ELR (cell line): ENCODE measurements at places on chromosomes 7 and 10.

GRCh38 chr10:4283846-4284610 is 499.0 kb upstream of the KLF6 start:
- DNase-seq: no peak

DNA sequence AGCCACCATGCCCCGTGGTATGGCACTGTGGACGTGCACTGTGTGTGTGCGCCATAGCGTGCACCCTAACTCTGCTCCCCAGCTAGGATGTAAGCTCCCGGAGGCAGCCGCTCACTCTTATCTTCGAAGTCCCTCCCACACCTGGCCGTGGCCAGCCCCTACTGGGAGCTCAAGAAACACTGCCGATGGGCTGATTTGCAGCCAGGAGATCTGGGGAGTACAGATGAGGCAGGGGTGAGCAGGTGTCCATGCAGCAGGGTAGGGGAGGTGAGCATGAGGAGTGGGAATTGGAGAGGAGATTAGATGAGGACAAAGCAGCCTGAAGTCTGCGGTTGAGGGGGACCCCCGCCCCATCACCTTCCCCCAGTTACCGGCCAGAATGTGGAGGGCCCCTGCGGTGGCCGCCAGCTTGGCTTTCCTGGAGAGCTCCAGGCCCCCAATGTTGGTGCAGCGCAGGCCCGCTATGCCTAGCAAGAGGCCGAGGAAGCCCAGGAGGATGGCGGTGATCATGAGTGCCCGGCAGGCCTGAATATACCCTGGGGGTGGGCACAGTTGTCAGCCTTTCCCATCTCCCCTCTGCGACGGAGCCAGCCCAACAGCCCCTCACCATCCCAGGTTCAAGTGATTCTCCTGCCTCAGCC is 3.6 kb downstream of the CLDN15 start:
- no peak for DNase-seq

DNA sequence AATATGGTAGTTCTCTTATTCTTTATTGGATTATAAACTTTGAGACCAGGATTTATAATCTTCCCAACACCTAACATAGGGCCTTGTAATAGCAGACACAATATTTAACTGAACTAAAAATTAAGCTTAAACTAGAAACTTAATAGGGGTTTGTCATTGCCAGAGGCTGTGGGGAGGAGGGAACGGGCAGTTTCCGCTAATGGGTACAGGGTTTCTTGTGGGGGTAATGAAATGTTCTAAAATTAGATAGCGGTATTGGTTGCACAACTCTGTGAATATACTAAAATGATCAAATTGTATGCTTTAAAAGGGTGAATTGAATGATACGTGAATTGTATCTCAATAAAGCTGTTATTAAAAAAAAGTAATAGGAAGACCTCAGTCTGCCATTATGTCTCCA is 45.4 kb downstream of the NT5C2 start:
- DNase-seq: no peak

DNA sequence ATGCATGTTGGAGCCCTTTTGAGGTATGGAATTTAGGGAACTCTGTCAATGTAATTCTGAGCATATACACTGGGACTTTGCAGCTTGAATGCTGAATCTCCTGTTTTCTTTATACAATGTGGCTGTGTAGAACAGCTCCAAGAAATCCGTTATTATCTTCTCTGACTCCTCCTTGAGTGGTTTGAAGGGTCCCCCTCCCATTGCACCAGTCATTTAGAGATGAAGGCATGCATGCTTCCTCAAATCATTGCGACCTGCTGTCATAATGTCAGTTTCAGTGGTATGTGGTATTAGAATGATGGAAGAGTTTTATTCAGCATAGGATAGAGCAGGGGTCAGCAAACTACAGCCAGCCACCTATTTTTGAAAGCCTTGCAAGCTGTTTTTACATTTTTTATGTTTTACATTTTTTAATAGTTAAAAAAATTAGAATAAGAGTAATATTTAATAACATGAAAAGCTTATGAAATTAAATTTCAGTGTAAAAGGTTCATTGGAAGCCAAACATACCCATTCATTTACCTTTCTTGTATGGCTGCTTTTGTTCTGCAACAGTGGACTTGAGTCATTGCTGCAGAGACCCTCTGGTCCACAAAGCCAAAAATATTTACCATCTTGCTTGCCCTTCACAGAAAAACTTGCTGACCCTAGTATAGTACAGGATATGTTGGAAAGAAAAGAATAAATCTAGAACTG is 8.1 kb downstream of the STK17A start:
- DNase-seq: no peak

DNA sequence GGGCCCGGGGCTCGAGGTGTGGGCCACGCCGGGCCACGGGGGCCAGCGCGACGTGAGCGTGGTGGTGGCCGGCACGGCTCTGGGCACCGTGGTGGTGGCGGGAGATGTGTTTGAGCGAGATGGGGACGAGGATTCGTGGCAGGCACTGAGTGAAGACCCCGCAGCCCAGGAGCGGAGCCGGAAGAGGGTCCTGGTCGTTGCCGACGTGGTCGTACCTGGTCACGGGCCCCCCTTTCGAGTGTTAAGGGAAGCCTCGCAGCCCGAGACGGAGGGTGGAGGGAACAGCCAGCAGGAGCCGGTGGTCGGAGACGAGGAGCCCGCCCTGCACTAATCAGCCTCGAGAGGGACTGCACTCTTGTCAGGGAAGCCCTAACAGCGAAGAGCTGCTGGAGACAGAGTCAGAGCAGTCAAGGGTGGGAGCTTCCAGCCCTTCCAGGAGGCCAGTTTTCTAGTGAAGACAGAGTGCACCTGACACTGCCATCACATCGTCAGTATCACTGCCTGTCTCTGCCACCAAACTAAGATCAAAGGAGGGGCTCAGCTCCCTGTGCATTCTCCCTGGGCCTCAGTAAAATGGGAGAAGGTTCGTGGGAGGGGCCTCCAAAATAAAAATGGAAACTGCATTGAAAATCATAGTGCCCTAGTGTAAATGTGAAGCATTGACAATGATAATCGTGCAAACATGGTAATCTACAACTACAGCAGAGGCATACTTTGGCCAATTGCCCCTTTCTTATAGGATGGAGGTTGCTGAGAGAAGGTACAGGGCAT is 1.3 kb downstream of the MBLAC1 start:
- DNase-seq: peak; percentile 45

DNA sequence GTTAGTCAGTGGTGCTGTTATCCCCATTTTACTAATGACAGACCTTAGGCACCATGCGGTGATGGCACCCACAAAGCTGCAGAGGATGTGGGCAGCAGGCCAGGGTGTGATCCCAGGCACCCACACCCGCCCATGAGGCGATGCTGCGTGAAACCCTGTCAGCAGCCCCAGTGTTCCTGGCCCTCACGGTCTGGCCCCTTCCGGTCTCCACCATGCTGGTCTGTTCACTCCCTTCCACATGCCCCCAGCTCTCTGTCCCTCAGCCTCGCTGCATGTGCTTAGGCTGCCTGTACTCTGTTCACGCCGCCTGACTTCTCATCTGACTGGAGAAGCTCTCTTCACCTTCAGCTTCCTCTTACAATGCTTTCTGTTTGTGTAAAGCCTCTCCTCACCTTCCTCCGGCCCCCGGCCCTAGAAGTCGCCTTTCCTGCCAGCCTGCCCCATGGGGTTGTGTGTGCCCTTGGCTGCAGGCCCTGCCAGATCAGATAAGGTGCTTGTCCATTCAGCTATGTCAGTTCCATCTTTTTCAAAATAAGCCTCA is 17.6 kb upstream of the ORAI2 start:
- DNase-seq: no peak

DNA sequence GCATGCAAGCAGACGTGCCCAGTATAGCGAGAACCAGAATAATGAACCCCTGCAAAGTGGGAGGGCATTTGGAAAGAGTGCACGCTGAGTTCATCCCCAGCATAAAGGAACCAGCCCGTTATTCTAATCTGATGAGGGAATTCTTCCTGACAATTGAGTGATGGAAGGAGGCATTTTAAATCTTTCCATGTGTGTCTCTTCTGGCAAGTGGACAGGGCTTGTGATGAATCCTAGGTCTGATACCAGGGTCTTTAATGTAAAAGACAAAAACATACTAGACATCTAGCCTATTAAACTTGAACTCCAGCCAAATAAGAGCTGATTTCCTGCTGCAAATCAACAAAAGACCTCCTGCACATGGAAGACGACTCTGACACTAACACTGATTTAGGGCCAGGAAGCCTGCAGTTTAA is 301.2 kb downstream of the DPP6 start:
- no peak for DNase-seq

DNA sequence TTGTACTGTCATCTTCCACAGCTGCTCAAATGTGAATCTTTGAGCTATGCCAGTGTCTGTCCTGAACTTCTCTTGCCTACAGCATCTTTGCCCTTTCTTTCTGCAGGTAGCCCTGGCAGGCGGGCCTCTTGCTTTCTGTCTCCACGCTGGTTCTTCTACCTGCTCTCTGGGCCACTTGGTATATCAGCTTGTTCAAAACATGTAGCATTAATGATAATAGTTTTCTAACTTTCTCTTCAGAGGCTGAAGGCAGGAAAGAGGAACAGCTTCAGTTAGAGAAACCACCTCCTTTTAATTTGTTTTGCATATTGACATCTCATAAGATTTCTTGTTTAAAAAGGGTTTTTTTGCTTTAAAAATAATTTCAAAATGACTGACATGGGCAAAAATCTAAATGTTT is 923 bp upstream of the FGL2 start:
- no peak for DNase-seq

DNA sequence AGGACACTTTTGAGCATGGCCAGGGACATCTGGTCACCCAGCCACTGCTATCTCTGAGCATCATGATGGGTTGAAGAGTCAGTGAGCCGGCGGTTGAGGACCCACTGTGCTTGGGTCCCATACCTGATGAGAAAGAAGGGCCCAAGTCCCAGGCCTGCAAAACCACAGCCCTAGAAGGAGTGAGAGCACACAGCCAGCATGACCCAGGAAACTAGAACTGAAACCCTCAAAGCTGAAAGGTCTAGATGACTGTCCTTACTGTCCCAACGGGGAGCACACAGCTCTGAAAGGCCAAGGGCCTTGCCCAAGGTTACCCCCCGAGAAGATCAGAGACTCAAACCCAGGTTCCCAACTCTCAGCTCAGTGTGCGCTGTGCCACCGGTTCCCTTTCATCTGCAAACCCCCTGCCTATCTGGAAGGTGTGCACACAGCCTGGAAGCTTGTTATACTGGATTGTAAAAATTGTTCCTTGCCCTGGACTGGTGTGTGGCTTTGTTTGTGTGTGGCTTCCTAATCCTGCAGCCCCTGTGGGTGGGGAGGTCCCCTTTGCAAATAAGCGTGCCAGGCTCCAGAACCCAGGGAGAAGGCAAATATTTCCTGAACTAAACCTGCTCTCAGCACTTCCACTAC is 22.6 kb upstream of the PSAP start:
- DNase-seq: no peak

GRCh38 chr10:23203369-23204325 is 11.5 kb downstream of the PTF1A start:
- no peak for DNase-seq

- no peak for DNase-seq
Observed at GRCh38 chr7:2566890-2567678, 8.3 kb downstream of the IQCE start.

DNA sequence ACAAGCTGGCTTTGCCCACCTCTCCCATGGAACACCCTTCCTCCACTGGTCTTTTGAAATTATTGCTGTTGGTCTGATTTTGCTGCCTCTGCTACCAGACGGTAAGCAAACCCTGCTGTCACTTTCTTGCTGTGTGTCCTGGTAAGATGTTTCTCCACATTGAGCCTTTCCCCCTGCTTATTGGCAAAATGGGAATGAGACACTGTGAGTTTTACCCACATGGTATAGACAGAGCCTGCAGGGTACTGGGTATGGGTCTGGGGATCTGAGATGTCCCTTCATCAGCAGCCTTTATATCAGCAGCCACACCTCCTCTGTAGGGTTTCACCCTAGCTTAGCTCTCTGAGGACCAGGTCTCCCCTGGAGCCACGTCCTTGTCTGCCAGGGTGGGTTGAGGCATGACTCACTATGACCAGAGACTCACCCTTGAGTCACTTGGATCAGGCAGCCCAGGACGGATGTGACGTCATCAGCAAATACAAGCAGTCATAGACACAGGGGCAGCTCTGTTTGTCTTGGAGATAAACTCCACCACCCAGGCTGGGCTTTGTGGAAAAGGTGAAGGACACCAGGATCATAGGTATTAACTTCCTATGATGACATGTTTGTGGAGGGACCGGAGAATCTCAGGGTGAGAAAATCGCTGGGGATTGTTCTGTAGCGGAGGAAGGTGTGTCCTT is 17.9 kb upstream of the BAIAP2L1 start:
- DNase-seq: peak; percentile 98

- no peak for DNase-seq
Observed at GRCh38 chr10:51124852-51125251, 50.6 kb downstream of the PRKG1 start.

DNA sequence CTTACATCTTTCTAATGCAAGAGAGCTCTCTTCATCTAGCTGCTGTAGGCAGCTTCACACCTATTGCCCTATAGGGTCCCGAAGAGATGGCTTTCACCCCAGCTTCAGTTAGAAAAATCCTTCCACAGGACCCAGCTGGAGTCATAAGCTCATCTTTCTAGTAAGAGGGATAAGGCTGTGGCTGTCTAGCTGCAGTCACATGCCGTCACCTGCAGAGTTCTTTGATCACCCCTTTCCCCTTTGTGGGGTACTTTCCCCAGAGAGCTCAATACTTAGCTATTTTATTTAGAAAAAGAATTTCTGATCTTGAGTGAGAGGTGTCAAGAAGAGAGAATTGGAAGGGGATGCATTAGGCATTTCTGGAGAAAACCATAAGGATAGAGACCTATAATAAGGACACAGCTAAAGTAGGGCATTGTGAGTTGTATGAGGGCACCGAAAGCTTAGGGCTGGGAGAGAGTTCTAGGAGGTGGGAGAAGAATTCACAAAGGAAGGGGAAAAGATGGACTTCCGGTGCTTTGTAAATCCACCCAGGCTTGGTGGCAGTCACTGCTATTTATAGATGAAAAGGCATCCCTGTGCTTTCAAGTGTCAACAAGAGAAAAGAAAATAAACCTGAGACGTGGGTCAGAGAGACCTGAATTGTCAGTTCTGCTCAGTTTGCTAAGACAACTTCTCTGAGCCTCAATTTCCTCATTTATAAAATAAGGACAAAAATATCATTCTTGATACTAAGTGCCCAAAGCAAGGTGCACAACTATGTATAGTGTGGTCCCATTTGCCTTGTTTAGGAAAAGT is 11.1 kb upstream of the ST8SIA6 start:
- no peak for DNase-seq

GRCh38 chr10:96470116-96470743 is 43.5 kb downstream of the TLL2 start:
- peak; percentile 48 for DNase-seq

GRCh38 chr10:131750973-131751826 is 149.6 kb upstream of the PPP2R2D start:
- DNase-seq: no peak

- DNase-seq: no peak
Observed at GRCh38 chr10:8283986-8284385, 229.5 kb downstream of the GATA3 start.

GRCh38 chr7:38284553-38284952 is 11.1 kb upstream of the TARP start:
- no peak for DNase-seq

DNA sequence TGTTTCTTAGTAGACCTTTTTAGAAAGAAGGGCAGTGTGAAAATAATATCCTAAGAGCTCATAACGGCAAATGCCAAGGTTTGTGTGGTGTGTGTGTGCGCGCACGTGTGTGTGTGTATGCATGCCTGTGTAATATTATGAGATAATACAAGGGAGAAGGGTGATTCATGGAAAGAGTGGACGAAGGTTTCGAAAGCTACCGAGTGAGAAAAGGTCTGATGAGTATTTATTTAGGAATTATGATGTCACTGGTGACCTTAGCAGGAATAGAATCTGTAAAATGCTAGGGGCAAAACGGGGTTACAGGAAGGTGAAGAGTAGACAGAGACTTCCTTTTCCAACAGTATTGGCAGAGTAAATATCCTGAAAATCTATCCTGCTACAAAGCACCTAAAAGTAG is 107.3 kb downstream of the AHR start:
- peak; percentile 98 for DNase-seq

GRCh38 chr7:151207315-151207714 is 3.0 kb downstream of the H2BK1 start:
- DNase-seq: no peak
